ENCODE measurements at places on chromosomes 11 and 22.

DNA sequence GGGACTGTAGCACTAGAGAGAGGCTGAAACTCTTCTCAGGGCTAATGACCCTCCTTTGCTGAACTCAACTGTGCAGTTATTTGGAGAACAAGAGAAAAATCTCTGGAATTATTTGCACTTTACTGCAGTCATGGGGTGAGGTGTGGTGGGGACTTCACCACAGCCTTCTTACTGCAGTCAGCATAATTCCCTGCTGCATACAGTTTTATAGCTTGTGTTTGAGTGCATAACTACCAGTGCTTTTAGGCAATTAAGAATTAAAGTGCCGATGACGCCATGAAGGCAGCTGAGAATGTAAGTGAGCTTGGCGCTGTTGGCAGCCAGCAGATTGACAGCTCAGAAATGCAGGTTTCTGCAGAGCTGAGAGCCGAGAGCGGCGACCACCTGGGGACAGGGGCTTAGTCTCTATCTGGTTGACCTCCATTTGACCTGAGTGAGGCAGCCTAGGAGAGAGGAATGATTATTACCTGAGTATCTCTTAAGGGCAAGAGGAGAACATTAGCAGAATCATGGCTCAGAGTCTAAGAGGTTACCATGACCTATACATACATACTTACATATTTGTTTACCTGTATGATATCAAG, 830.0 kb downstream of the NTM start:
- DNase-seq = no peak

- no peak for DNase-seq
These were observed 84.0 kb upstream of the ZBED5 start for GRCh38 chr11:10941871-10942270.

DNA sequence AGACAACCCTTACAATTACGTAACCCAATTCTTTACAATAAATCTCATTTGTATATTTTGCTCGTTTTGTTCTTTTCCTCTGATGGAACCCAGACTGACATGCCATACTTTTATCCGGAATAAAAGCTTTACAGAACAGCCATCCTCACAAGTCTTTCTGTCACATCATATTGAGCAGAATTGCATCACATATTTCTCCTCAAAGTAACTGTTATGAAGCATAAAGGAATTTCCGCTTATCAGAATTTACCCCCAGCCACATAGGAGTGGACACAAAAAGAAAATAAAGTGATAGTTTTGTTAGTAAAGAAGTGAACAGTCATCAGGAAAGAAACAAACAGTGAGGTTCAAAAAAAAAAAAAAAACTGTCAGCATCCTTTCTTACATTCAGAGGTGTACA, 539.5 kb upstream of the LUZP2 start:
- no peak for DNase-seq

- no peak for DNase-seq
These were observed 111.9 kb downstream of the EHF start for GRCh38 chr11:34732831-34733230.

GRCh38 chr11:7457211-7457610, 28.1 kb upstream of the OLFML1 start:
- no peak for DNase-seq

- DNase-seq = no peak
These were observed 55.8 kb downstream of the SMIM38 start for GRCh38 chr11:69211540-69211919.

- no peak for DNase-seq
These were observed 6.9 kb upstream of the RAD9A start for GRCh38 chr11:67384851-67385366.

Data from nucleus accumbens (tissue), 56 donors.